Umbilical cord (tissue), 2 donors: ENCODE measurements at places on chromosomes 1 and 21. TPM values are rescaled to one million over a fixed set of nuclear protein-coding genes. Genes with fewer than 3 reads are reported as not detected.

AQP10 gene
- total RNA-seq = not detected

CSMD2 gene
- total RNA-seq = 10.1 TPM

SLC44A5 gene
- 5.3 TPM for total RNA-seq

DNA sequence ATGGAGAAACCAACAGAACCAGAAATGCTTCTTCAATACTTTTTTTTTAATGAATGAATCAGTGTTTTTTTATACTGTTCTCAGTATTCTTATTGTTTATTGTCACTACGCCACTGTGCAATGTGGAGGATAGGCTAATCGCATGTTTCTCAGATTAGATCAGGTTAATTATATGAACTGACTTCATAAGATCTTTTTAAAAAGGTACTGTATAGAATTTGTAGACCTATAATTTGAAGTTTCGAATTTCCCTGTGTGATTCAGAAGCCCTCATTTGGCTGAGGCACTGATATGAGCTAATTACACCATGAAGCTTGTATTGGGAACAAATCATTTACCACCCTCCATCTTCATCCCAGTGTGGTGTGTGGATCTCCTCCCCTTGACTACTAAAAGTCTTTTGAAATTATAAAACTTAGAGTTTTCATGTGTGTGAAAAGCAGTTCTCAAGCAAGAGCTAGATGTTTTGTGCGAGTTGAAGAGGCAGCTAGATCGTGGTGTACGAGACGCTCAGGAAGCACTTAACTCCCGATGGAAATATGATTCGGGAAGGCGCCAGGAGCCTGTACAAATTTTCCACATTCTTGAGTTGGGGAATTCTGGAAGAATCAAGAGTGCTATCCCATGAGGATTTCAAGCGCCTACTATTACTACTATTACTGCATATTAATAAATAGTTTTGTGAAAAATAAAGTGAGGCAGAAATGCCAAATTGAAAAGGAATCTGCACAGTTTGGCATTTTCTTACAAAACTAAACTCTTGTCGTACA, 52.1 kb upstream of the KCNE2 start:
- no peak for DNase-seq

DNA sequence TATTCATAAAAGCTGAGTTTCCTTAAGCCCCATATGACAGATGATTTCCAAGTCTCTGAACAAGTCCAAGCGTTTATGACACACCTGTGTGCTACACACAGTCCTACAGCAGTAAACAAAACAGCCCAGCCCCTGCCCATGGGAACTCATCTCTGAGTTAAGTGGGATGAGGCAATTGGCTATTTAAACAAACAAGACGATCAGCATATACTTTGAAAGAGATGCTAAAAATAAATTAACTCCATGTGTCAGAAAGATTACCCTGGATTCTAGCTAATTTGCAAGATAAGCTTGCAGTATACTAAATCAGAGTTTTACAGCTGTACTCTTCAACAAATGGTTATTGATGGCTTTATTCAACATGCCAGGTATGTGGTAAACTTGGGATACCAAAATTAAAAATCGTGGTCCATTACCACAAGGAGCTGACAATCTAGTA, 7.0 kb downstream of the PSMG1 start:
- DNase-seq = no peak

GRCh38 chr1:16075337-16076030, 2.0 kb upstream of the FAM131C start:
- DNase-seq = peak; percentile 80
